ENCODE measurements at places on chromosomes 16 and 17.

DNA sequence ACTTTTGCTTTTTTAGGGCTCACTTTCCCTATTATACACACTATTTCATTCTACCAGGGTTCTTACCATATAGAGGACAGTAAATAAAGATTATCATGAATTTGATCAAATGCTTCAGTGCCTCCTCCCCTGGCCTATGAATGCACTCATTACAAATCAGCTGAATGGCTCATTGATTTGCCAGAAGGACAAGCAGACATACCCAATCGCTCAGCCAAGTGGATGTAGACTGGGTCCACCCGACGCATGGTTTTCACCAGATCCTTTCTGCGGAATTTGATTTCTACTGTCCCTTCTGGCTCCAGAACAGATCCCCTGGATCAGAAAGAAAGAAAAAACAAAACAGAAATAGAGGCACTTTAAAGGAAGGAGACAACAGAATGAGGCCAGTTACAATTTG, 162.6 kb downstream of the AATF start:
- DNase-seq = no peak

- DNase-seq = no peak
Measured at GRCh38 chr16:12460064-12460392, 343.7 kb downstream of the CPPED1 start.

- DNase-seq = no peak
Measured at GRCh38 chr17:9367156-9367555, 208.5 kb downstream of the STX8 start.

DNA sequence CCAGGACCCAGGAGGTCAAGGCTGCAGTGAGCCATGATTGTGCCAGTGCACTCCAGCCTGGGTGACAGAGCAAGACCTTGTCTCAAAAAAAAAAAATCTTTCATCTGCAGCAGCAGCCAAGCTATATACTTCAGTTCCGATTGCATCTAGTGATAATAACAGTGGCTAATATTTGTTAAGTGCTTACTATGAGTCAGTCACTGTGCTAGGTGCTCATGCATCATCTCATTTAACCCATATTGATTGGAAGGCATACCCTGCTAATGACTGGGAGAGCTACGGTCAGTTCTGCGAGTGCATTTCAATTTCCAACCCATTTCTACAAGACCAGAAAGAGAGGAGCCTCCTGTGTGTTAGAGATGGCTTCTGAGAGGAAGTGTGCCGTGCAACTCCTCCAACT, 7.7 kb upstream of the TUBG2 start:
- DNase-seq = no peak

GRCh38 chr17:37570527-37571093, 38.6 kb downstream of the SYNRG start:
- DNase-seq = peak; percentile 69

DNA sequence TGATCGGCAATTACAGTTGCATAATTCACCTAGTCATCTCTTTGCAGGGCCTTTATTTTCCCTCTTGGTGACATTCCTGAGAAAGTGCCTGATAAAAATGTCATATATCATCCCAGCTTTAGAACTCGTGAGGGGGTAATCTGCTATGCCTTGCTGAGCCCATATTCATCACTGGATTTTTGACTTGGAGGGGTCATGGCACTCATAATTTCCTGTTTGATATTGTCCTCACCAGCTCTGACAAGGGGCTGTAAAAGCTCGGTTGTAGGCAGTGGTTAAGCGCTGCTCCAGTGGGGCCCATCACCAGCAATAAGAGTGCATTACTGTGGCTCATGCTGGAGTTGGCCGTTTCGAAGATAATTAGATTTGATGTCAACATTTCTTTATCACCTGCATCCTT, 227.3 kb downstream of the IRX3 start:
- DNase-seq = no peak

- DNase-seq = no peak
Measured at GRCh38 chr16:73046202-73046848, 1.6 kb downstream of the ZFHX3 start.

GRCh38 chr17:13031718-13032350, 14.0 kb upstream of the ELAC2 start:
- peak; percentile 47 for DNase-seq
